Fibroblast of mammary gland (primary cell): ENCODE measurements at places on chromosomes 1 and 21.

DNA sequence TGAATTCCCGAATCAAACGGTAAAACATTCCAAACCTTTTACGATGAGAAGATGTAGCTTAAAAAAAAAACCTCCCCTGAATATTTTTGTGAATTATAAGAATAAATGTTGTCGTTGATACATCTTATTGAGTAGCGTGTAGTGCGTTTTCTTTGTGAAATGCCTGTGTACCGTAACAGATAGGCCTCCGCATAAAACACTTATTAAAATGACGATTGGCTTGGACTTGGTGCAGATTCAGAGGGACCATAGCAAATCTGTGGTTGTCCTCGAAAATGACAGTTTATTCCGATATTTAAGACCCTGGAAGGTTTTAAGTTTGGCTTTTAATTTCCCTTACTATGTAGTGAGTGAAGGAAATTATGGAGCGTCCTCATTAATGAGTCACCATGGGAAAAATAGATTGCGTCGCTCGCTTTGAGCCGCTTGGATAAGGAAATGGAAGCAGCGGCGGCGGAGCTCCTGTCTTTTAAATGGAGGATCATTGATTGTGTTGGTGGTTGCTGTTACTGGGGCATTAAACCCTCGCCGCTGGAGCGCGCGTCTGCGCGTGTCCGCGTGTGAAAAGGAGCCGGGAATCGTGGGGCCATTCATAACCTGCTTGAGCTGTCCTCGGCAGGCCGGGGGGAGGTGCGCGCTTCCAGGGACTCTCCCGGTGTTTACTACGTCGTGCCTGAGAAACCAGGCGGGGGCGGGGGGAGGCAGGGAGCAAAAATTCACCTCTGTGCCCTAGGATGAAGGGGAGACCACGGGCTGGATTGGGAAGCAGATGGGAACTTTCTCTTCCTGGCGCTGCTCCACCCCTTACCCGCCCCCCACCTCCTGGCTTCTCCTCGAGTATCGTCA is 1.6 kb downstream of the SPEN start:
- DNase-seq, result peak; percentile 80

DNA sequence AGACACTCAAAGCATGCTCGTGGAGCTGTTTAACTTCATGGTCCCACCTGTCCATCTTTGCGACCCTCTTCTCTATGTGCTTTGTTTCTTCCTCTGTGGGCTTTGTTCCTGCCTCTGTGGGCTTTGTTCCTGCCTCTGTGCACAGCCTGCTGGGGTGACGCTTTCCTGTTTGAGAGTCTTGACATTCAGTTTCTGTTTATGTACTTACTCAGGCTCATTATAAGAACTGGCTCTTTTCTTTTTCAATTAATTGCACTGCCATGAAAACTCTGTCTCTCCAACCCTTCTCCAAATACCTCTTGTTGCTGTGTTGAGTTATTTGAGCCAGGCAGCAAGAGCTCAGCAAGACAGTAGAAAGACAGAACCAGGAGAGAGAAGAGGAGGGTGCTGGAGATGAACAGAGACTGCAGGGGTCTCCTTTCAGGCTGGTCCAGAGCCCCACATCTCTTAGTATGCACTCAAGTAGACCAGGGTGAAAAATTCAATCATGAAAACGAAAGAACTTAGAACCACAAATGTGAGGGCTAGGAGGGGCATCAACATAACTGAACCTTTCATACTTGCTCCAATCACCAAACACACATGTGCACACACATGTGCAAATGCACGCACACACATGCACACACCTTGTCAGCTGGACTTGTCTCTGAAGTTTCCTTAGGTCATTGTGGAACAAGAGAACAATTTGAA is 88.3 kb upstream of the SGIP1 start:
- no peak for DNase-seq

GRCh38 chr1:109499081-109499480 is 5.2 kb downstream of the CYB561D1 start:
- DNase-seq, result no peak

- DNase-seq, result no peak
Observed at GRCh38 chr21:29218749-29219148, 80.0 kb upstream of the BACH1 start.

DNA sequence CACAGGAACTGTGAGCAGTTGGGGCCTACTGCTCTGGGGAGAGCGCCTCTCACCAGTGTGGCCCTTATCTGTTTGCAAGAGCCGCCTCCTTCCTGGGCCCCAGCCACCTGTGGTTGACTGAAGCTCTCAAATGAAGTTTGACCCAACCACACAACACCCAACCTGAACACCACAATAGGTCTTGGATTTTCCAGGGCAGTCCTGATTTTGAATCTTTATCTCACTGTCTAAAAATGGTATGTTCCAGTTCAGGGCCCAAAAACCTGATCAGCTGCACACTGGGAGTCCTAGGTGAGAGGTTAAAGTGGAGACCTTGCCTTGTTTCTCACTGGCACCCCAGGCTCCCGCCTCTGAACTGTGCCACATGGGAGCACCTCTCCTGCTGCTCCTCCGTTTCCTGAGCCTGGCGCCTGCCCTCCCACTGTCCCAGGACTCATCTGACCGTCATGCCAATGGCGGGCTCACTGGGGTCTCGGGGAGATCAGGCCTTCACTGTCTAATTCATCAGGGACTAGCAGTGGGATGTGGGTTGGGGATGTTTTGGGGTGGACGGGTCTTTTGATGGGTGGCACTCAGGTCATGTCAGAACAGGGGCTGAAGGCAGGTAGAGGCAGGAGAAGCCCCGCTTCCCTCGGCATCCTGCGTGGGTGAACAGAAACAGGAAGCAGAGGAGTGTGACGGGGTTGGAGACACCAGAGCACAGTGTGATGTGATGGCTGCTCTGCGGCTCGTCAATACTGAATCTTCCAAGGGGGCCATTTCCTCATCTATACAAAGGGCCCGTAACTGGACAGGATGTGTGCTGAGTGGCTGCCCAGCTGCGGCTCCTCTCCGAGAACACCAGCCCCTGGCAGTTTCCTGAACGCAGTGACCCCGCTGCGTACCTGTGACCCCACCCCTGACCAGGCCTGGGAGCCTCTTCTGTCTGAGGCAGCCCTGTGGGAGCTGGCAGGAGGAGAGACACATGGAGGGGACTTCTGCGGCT is 59.6 kb upstream of the ITPKB start:
- DNase-seq, result no peak

GRCh38 chr1:165259236-165259635 is 97.3 kb downstream of the LMX1A start:
- peak; percentile 10 for DNase-seq

DNA sequence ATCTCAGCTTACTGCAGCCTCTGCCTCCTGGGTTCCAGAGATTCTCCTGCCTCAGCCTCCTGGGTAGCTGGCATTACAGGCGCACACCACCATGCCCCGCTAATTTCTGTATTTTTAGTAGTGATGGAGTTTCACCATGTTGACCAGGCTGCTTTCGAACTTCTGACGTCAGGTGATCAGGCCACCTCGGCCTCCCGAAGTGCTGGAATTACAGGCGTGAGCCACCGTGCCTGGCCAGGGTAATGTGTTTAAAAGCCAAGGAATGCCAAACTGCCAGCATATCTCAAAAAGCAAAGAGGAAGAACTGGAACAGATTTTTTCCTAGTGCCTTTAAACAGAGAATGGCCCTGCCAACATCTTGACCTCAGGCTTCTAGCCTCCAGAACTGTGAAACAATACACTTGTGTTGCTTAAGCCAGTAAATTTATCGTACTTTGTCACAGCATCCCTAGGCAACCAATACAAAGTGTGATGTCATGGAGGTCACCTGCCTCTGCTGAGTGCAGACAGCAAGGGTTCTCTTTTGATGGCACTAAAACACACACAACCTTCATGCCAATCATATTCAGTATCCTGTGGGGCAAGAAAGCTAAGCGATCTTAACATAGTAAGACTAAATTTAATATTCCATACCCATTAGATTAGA is 858.3 kb upstream of the TMPRSS15 start:
- DNase-seq, result no peak

- no peak for DNase-seq
Observed at GRCh38 chr1:32742956-32743355, 40.4 kb upstream of the SYNC start.

GRCh38 chr1:172275478-172275877 is 145.0 kb upstream of the C1orf105 start:
- DNase-seq, result no peak

DNA sequence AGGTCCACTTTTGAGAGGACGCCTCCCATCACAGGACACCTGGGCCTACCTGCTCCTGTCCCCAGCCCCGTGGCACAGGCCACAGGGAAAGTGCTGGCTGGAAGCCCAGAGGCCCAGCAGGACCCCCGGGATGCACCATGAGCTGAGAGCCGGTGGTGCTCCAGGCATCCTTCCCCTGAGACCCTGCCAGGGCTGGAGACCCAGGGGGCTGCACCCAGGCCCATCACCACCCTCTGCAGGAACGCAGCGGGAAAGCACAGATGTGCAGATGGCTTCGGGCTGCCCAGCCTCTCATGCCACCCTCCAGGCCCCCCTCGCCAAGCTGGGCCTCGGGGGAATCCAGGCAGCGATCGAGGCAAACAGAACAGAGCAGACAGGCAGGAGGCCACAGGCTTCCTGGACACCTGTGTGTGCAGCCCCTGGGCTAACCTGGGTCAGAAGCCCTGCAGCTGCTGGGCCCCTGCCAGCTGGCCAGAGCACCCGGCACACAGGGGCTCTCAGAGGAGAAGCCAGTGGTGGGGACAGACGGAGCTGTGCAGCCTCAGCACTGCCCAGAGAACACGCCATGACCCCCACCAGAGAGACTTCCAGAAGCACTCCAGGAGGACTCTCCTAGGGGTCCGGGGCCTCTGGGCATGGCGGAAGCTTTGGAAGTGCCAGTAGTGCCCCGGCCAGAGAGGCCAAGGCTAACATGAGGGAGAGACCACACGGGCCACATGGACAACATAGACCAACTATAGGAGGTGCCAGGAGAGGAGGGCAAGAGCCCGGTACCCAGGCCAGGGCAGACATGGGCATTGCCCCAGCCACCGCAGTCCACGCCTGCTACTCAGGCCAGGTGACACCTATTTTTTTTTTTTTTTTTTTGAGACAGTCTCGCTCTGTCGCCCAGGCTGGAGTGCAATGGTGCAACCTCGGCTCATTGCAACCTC is 71.4 kb downstream of the ARHGEF16 start:
- DNase-seq, result no peak

GRCh38 chr1:232969799-232970198 is 19.4 kb downstream of the NTPCR start:
- peak; percentile 61 for DNase-seq

DNA sequence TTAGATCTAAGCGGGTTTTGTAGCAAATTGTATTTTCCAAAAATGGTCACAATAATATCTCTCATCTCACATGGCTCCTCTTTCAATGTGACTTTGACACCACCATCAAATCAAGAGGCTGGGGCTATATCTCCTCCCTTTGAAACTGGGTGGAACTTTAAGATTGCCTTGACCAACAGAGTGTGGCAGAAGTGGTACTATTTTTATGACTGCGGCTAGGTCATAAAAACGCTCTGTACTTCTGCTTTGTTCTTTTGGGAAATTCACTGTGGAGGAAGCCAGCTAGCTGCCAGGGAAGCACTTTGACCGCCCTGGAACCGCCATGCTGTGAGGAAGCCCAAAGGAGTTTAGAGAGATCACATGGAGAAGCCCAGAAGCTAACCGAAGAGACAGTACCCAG is 50.7 kb upstream of the ACOT11 start:
- DNase-seq, result no peak

GRCh38 chr1:245173446-245174211 is 18.8 kb downstream of the KIF26B start:
- DNase-seq, result no peak

DNA sequence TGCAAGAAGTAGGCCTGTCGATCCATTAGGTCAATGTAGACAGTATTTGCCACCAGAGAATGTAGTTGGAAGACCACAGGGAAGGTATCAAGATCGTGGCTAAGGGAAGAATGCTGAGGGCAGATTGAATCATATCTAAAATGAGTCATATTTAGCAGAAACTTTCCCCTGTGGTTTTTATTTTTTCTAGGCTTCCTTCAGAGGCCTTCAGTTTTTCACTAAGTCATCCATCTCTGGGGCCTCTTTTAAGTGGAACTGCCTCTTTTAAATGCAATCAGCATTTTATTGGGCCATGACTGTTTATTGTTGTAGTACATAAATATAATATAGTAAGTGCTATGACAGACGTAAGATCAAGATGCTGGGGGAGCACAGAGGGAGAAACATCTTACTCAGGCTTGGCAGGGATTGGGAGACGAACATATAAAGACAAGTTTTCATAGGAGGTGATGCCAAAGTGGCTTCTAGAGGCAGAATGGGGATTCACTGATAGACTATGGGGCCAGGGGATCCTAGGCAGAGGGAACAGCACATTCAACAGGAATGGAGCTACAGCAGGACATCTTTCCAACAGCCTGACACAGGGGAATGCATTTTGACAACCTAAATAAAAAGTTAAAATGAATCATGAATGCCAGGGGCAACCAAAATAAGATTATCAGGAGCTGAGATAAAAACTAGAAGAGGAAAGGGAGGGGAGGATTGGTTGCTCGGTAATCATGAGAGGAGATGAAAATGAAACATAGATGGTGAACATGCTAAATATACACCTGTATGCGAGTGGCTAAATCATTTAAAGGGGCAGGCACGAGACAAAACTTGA is 20.1 kb downstream of the UBE2U start:
- DNase-seq, result peak; percentile 89

DNA sequence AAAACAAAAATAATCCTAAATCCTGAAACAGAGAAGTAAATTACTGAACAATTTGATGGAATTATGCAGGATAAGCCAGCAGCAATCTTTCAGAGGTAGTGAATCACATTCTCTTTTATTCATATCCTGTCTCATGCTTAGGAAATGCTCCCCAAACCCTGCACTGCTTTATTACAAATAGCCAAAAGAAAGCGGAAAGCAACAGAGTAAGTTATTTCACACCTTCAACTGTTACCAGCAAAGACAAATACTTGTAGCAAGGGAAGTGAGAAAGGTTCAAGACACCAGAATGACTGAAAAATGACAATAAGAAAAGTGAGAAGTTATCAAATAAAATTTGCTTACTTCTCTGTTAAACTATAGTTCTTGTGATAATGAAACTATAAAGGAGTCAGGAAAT is 6.2 kb downstream of the ZRANB2 start:
- no peak for DNase-seq

DNA sequence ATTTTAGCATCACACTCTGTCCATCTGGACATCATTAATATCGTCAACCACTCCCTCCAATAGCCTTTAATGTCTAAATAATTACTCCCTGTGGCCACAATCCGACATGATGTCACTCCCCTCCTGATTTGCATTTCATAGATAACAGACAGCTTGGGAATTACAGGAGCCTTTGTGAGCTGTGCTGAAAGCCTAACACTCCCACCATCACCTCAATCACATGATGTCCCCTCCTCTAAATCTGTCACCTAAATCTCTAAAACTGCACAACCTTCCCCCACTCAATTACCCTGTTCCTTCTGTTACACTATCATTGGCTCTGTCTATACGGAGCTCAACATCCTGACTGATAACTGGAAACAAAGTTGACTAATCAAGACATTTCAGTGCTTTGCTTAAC is 14.3 kb downstream of the NHLH2 start:
- no peak for DNase-seq

DNA sequence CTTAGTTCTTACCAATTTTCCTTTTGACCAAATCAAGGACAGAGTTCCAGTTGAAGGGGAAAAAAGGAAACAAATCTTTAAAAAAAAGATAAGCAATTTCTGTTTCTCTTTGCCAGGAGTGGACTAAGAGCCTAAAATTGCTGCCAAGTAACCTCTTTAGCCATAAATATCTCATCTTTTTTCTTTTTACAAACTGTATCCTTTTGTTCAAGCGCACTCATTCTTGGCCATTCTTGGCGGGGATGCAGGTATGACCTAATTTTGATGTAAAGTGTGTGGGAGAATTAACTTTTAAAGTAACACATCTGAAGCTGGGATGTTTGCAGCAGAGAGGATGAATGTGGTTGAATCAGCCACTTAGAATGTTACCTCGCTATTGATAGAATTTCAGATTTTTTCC is 13.4 kb upstream of the KIF1B start:
- DNase-seq, result peak; percentile 64
